ENCODE measurements at places on chromosomes 12 and 14.

- DNase-seq = no peak
Observed at GRCh38 chr14:53622447-53622846, 334.2 kb downstream of the BMP4 start.

- DNase-seq = no peak
Observed at GRCh38 chr14:22606380-22606779, 8.3 kb downstream of the ABHD4 start.

- DNase-seq = no peak
Observed at GRCh38 chr12:131190965-131191364, 237.3 kb downstream of the ADGRD1 start.

GRCh38 chr12:62438098-62438692 lies 28.4 kb upstream of the MON2 start:
- DNase-seq = peak; percentile 13

GRCh38 chr12:49959685-49960473 lies 1.8 kb upstream of the AQP5 start:
- DNase-seq = no peak

- DNase-seq = no peak
Observed at GRCh38 chr12:29051221-29051620, 97.9 kb upstream of the FAR2 start.

GRCh38 chr12:68497702-68498101 lies 113.0 kb upstream of the RAP1B start:
- no peak for DNase-seq

GRCh38 chr12:43310596-43310995 lies 241.4 kb downstream of the ADAMTS20 start:
- no peak for DNase-seq

DNA sequence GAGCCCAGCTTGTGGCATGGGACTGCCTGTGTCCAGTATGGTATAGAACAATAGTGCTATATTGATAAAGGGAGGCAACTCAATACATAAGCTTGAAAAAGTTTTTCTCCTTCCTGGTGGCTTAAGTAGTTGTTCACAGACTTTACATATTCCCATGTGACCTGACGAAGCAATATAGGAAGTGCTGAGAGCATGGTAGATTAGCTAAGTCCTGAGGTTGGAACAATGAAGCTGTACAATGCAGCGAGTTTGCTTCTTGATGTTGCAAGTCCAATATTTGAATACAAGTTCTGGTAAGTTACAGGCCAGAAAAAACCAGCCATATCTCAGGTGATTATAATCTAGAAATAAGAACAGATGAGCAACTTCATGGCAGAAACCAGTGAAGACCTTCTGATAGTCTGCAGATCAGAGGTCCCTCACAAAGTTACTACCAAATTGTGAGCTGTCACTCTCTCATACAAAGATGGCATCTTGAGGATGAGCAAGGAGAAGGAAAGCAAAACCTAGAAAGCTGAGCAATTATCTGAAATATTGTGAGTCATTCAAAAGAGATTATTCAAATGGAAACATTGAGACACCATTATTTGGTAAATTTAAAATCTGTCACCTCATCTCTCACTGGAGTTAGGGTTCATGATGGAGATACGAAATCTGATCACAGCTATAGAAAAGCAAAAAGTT lies 72.9 kb upstream of the BTG1 start:
- DNase-seq = no peak

DNA sequence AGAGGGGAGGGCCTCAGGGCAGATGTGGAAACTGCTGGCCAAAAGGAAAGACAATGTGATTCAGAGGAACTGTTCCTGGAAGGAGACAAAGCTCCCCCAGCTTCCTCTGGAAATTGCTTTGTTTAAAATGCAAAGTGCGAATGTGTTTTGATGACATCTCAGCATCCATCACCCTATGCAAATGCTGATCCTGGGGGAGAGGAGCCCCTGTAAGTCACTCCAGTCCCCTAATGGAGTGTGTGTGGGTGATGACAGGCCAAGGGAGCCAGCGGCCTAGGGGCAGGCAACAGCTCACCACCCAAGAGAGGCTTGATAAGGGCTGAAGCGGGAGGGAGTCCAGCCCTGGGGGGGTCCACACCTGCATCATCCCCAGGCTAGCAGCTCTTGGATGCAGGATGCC lies 134.2 kb downstream of the ESRRB start:
- no peak for DNase-seq

- peak; percentile 80 for DNase-seq
Observed at GRCh38 chr12:6869049-6870021, 2.0 kb downstream of the TPI1 start.

GRCh38 chr12:99334285-99335056 lies 313.1 kb upstream of the GARIN6 start:
- DNase-seq = no peak

- peak; percentile 16 for DNase-seq
Observed at GRCh38 chr14:24481622-24482324, 26.3 kb downstream of the CMA1 start.

- no peak for DNase-seq
Observed at GRCh38 chr12:12717586-12718380, 615 bp downstream of the CDKN1B start.

GRCh38 chr12:13891902-13892301 lies 89.5 kb downstream of the GRIN2B start:
- DNase-seq = no peak

DNA sequence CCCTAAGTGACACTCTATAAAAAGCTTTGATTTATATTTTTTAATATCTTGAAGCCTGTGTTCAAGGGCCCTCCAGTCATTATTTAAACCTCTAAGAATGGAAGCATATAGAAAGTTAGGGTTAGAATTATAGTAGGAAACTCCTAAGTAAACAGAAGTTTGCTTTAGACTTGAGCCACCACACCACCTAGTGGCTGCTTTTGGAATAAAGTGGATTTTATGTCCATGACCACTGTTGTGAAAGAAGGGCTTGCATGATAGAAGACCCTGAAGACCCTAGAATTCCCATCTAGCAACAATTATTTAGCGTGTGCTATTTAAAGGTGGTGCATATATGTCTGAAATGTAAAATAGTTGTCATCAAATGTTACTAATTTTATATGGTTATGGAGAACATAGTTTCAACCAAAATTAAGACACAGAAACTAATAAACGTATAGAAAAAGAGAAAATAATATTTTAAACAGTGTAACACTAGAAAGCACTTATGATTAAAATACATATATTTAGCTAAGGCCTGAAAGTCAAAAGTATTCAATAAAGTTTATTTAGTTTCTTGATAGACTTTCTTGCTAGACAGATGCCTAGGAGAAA lies 21.3 kb downstream of the LRRIQ1 start:
- DNase-seq = no peak

GRCh38 chr12:56867216-56867615 lies 67.0 kb downstream of the SDR9C7 start:
- DNase-seq = no peak

DNA sequence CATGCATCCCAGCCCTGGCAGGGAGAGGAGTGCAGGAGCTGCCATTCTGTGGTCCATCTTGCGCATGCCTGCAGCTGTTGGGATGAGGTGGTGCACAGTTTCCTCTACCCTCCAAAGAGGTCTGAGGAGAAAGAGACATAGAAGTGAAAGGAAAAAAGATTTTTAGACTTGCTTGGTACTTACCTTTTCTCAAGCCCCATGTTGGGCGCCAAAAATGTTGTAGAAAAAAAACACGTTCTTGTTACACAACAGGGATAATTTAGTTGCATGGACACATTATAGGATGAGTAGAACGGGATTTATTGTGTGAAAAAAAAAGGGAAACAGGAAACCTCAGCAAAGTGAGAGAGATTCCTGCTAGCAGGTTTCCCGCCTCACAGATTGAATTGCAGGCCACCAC lies 244.4 kb upstream of the GARIN2 start:
- DNase-seq = no peak

- no peak for DNase-seq
Observed at GRCh38 chr12:28936711-28937110, 212.4 kb upstream of the FAR2 start.

DNA sequence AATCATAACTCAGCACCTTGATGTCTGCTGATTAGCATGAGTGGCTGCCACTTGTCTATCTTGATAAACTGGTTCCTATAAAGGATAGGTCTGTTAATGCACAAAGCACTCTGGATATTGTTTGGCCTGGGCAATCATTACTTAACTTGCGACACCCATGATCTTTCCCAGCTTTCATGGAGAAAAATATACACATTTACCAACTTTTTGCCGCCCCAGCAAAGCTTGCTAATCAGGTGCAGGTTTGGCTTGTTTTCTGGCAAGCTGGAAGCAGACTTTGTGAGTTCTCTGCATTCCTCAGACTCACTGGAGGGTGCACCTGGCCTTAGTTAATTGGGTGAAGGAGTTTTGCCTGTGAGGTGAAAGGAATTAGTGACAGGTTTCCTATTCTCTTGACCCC lies 1126.4 kb upstream of the FLRT2 start:
- DNase-seq = no peak

Data from stimulated activated CD8-positive, alpha-beta memory T cell treated with anti-CD3 and anti-CD28 coated beads, Interleukin-4, amount 100 ng/mL, for 4 hours (primary cell).